ENCODE measurements at places on chromosomes 2 and 18. TPM values are rescaled to one million over a fixed set of nuclear protein-coding genes. Genes with fewer than 3 reads are reported as not detected.

DNA sequence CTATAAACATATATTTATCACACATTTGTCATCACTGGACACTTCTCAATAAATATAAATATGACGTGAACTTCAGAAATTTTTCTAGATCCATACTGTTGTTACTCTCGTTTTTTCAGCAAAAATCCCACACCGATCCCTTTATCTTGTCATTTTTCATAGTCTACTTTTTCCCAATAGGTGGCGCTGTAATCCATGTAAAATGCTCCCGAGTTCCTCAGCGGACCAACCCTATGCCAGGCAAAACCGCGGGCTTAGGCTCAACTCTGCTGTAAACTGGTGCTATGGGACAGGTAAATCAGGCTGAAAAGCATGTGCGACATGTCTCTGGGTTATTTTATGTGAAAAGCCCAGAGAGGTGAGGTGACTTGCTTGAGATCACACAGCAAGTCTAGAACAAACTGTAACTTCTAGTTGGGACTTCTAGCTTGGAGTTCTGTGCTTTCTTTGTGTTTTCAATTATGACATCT lies 104.0 kb downstream of the COBLL1 start:
- peak; percentile 55 for DNase-seq

DNA sequence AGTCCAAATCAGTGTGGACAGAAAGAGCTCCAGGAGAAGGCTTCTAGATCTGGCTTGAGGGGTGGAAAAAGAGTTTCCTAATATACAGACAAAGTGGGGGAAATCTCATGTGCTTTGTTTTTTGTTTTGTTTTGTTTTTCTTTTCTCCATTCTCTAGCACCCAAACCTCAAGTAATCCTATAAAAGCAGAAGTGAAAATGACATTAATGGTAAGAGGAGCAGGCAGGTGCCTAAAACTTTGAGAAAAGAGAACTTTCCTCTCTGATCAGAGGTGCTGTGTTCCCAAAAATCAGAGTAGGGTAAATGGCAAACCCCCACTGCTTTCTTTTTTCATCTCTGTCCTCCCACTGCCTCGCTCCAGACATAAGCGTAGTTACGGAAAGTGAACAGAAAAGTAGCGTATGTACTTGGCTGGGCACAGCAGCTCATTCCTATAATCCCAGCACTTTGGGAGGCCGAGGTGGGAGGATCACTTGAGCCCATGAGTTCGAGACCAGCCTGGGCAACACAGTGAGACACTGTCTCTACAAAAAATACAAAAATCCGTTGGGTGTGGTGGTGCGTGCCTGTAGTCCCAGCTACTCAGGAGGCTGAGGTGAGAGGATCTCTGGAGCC lies 77.8 kb downstream of the FAM161A start:
- no peak for DNase-seq

Gene SERPINB10
- total RNA-seq: 0.15 TPM

Gene FBXO48
- total RNA-seq: 1.1 TPM

DNA sequence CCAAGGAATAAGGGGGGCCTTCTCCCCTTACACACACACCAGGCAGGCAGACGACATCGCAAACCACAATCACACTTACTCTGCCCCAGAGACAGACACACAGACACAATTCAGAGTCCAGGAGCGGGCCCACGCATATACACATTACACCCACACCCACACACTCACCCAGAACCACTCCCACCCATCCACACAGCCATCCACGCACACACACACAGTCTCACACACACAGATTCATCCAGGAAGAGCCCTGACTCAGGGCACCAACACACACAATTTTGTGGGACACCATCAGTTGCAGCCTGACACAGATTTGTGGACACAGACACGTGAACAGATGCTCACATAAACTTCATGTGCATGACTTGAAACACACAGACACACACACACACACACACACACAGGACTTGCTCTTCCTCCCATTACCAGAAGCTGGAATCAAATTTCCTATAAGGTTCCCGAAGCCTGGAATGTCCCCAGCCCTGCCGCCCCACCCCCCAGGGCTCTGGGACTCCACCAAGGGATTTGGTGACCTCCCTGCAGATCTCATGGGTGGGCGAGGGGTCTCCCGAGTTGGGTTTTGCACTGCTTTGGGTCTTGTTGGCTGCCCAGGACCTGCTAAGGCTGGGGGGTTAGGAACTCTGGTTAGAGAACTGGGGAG lies 23.5 kb downstream of the TNS1 start:
- no peak for DNase-seq

- no peak for DNase-seq
Measured at GRCh38 chr2:62475172-62476011, 30.6 kb downstream of the TMEM17 start.

Gene LHCGR
- 0.64 TPM for total RNA-seq

Gene ANKRD53
- 3.2 TPM for total RNA-seq

- no peak for DNase-seq
Measured at GRCh38 chr2:241542278-241542605, 16.3 kb upstream of the BOK start.

DNA sequence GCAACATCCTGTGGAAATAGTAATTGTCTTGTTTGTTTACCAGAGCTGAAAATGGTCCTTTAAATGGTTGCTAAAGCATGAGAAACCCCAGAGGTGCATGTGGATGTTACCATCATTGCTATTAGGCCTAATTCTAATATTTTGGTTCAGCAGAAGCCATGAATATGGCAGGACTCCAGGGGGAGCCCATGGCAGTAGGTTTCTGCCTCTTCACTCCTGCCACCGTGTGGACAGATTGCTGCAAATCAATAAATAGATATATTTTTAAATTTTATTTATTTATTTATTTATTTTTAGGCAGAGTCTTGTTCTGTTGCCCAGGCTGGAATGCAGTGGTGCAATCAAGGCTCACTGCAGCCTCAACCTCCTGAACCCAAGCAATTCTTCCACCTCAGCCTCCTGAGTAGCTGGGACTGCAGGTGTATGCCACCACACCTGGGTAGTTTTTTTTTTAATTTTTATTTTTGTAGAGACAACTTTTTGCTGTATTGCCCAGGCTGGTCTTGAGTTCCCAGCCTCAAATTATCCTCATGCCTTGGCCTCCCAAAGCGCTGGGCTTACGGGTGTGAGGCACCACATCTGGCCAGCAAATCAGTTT lies 54.9 kb upstream of the CAPN13 start:
- DNase-seq: no peak

GRCh38 chr2:234995332-234996068 lies 43.7 kb downstream of the SH3BP4 start:
- DNase-seq: peak; percentile 84

Gene ACADL
- total RNA-seq: 2.5 TPM

DNA sequence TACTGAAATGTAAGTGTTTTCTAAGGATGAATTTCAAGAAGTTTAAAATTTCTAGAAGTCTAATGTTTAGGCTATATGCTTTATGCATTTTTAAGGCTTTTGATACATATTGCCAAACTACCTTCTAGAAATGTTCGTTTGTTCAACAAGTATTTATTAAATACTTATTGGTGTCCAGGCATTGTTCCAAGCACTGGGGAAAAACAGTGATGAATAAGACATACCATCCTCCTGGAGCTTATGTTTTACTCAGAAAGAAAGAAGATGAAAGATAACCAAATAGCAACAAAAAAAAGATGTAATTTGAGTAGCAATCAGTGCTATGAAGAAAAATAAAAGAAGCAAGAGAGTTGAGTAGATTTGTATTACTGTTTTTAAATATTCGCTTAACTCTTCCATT lies 692.9 kb downstream of the SLC4A3 start:
- no peak for DNase-seq

DNA sequence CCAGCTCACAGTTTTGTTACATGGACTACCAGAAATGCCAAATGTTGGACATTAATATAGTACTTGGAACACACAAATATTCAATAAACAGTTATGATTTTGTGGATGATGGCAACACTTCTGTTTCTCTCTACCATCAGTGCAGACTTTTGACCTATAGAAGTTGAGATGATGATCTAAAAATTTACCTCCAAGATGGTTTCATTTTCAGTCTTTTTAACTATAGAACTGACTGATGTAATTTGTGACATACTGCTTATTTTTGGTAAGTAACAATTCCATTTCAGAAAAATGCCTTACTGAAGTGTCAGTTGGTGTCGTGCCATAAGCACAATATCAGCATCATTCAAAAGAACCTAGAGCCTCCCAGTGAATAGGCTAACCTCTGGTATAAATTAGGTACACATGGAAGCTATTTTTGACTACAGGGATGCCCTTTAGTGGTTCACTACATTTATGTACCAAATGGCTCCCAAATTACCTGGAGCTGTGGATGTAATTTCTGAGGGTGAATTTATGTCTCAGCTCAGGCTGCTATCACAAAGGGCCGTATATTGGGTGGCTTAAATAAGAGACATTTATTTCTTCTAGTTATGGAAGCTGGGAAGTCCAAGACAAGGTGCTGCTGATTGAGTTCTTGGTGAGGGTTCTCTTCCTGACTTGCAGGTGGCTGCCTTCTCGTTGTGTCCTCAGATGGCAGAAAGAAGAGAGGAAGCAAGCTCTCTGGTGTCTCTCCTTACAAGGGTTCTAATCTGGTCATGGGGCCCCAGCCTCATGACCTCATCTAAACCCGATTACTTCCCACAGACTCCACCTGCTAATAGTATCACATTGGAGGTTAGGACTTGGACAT lies 66.5 kb downstream of the ALPK2 start:
- DNase-seq: no peak

DNA sequence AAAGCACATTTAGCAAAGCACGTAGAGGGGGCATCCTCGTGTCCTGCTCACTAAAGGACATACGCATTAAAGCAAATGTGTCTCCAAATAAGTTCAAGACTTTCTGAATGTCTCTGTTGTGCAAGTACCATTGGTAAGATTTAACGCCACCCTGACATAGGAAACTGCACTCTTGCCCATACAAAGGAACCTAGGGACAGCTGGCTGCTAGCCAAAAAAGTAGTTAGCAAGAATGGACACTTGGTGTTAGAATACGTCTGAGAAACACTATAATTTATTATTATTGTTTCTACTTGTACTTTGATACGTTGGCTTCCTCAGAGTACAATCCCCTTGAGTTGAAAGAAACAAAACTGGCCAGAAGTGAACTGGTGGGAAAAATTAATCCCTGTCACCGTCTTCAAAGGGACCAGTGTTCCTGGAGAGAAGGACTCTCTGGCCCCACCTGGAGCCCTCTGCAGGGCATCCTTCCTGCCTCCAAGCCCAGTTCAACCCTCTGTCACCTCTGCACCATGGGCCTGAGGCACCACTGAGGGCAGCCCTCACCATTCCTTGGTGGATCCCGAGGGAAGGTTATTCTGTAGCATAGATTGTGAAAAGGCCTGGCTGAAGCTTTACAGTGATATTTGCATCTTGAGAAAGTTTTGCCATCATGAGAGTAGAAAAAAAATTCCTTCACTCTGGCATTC lies 51.4 kb upstream of the APCDD1 start:
- no peak for DNase-seq

Data from breast epithelium (tissue), 4 donors.